CD8-positive, alpha-beta memory T cell (primary cell): ENCODE measurements at places on chromosomes 6 and 20. TPM values are rescaled to one million over a fixed set of nuclear protein-coding genes. Genes with fewer than 3 reads are reported as not detected.

The OLIG3 gene
- not detected for polyA plus RNA-seq

The VIP gene
- not detected for polyA plus RNA-seq

The RIPOR3 gene
- 1.8 TPM for polyA plus RNA-seq

The GTSF1L gene
- not detected for polyA plus RNA-seq

The VGLL2 gene
- not detected for polyA plus RNA-seq

The RPRD1B gene
- 5.2 TPM for polyA plus RNA-seq

The MAPK13 gene
- polyA plus RNA-seq = 46.4 TPM

The SULF2 gene
- 0.28 TPM for polyA plus RNA-seq

The PPP1R3G gene
- polyA plus RNA-seq = not detected

The AK9 gene
- polyA plus RNA-seq = 6.8 TPM

The PLCB4 gene
- not detected for polyA plus RNA-seq

The SLC26A8 gene
- polyA plus RNA-seq = not detected

The SLPI gene
- polyA plus RNA-seq = not detected

The ALDH5A1 gene
- polyA plus RNA-seq = 11.8 TPM

The GGTLC1 gene
- polyA plus RNA-seq = not detected

The ASIP gene
- not detected for polyA plus RNA-seq

The OTOR gene
- not detected for polyA plus RNA-seq

The EPPIN gene
- polyA plus RNA-seq = not detected

The TFAP2C gene
- not detected for polyA plus RNA-seq

The BPIFA1 gene
- polyA plus RNA-seq = not detected

The COL9A3 gene
- not detected for polyA plus RNA-seq

The WFDC10B gene
- polyA plus RNA-seq = not detected

The TMC2 gene
- polyA plus RNA-seq = not detected

The ROS1 gene
- not detected for polyA plus RNA-seq

The HLA-DQA1 gene
- polyA plus RNA-seq = 3.2 TPM

The ADGRF5 gene
- polyA plus RNA-seq = not detected

The UCKL1 gene
- 34.5 TPM for polyA plus RNA-seq

The ANGPT4 gene
- not detected for polyA plus RNA-seq

The MANEA gene
- 5.0 TPM for polyA plus RNA-seq

The MATN4 gene
- polyA plus RNA-seq = not detected

The MEP1A gene
- polyA plus RNA-seq = not detected

The GLP1R gene
- not detected for polyA plus RNA-seq

The DBNDD2 gene
- polyA plus RNA-seq = 15.2 TPM

The ELOVL2 gene
- not detected for polyA plus RNA-seq

The RAD21L1 gene
- not detected for polyA plus RNA-seq

The NKAIN4 gene
- polyA plus RNA-seq = not detected

The PSORS1C2 gene
- polyA plus RNA-seq = not detected

The CST4 gene
- not detected for polyA plus RNA-seq

The SIRPG gene
- 149 TPM for polyA plus RNA-seq

The LCA5 gene
- 0.12 TPM for polyA plus RNA-seq

The MYLIP gene
- 78.0 TPM for polyA plus RNA-seq

The ANKRD6 gene
- 2.8 TPM for polyA plus RNA-seq

The LHFPL5 gene
- not detected for polyA plus RNA-seq

The CST5 gene
- not detected for polyA plus RNA-seq

The KCNK17 gene
- not detected for polyA plus RNA-seq

The BTNL2 gene
- polyA plus RNA-seq = not detected

The PPIL6 gene
- 0.46 TPM for polyA plus RNA-seq

The GFRA4 gene
- polyA plus RNA-seq = not detected

The OR2B6 gene
- not detected for polyA plus RNA-seq

The SNPH gene
- 5.8 TPM for polyA plus RNA-seq

The TRIM40 gene
- polyA plus RNA-seq = not detected

The OR5V1 gene
- not detected for polyA plus RNA-seq
